ENCODE measurements at places on chromosomes 12 and 14.

- no peak for DNase-seq
Measured at GRCh38 chr14:92985521-92985920, 62.6 kb downstream of the CHGA start.

- DNase-seq, result no peak
Measured at GRCh38 chr12:59056966-59057365, 136.7 kb upstream of the LRIG3 start.

DNA sequence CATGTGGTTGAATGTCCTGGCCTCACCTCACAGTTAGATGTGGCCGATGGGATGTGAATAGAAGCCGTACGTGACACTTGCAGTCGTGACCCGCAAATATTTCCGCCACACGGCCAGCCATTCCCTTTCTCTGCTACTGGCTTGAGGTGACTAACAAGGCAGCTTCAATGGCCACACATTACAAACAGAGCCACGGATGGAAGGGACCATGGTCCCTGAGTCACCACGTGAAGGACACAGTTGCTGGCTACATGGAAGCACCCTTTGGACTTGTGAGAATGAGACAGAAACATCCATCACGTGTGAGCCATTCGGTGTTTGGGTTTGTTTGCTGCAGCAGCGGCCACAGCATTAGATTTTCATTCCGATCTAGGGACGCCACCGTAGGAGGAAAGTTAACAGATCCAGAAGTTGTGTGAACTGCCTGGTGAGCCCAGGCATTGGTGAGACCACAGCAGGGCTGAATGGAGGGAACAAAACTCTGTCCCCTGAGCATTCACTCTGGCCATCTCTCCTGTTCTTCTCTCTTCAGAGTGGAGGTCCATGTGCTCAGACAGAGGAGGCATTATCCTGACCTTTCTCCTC lies 33.5 kb upstream of the ADGRD1 start:
- no peak for DNase-seq

GRCh38 chr14:104094709-104095425 lies 9.4 kb downstream of the ASPG start:
- DNase-seq, result peak; percentile 54

DNA sequence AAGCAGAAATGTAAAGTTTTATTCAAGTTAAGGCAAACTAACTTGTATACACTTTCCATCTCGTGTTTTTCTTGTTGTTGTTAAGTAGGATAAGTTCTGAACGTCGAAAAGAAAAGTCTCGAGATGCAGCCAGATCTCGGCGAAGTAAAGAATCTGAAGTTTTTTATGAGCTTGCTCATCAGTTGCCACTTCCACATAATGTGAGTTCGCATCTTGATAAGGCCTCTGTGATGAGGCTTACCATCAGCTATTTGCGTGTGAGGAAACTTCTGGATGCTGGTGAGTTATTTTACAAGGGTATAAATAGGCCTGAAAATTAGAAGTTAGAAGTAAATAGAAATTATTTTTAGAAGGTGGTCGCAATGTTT lies 25.0 kb downstream of the HIF1A start:
- no peak for DNase-seq

DNA sequence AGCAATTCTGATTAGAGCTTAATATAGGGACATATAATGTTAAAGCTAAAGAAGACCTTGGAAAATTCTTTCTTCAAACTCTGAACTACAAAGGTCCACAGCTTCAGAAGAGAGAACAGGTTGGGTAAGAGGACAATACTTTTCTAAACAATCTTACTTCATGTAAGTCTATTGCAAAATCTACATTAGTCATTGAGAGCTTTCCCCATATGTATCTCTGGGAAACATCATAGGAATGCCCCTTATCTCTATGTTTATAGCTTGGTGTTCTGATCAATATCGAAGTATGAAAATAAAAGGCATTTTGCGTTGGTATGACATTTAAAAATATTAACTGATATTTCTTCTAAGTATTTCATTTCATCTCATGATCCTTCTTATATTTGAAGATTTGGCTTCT lies 962.6 kb downstream of the AACS start:
- DNase-seq, result no peak

DNA sequence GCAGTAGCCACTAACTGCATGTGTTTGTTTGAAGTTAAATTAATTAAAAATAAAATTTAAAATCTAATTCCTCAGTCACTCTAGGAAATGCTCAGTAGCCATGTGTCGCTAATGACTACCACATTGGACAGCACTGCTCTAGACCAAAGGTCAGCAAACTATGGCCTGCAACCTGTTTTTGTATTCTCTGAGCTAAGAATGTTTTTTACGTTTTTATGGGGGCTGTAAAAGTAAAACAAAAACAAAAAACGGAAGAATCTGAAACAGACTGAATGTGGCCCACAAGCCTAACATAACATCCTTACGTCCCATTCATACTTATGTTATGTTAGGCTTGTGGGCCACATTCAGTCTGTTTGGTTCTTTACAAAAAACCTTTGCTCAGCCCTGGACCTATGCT lies 57.8 kb downstream of the LIN52 start:
- DNase-seq, result no peak

GRCh38 chr12:54981796-54982195 lies 2.8 kb downstream of the TESPA1 start:
- DNase-seq, result peak; percentile 31

GRCh38 chr12:104608998-104609397 lies 152.2 kb downstream of the CHST11 start:
- no peak for DNase-seq

GRCh38 chr12:91833780-91834359 lies 311.8 kb downstream of the BTG1 start:
- DNase-seq, result no peak

- no peak for DNase-seq
Measured at GRCh38 chr12:117872546-117873169, 96.1 kb downstream of the KSR2 start.

- DNase-seq, result no peak
Measured at GRCh38 chr12:71981149-71981548, 42.5 kb downstream of the TPH2 start.

GRCh38 chr12:88182416-88182815 lies 40.3 kb downstream of the TMTC3 start:
- DNase-seq, result no peak

GRCh38 chr14:37591311-37591940 lies 3.6 kb downstream of the FOXA1 start:
- no peak for DNase-seq

GRCh38 chr12:109443794-109444193 lies 33.3 kb downstream of the KCTD10 start:
- no peak for DNase-seq

GRCh38 chr12:66963901-66964300 lies 285.0 kb upstream of the GRIP1 start:
- no peak for DNase-seq

DNA sequence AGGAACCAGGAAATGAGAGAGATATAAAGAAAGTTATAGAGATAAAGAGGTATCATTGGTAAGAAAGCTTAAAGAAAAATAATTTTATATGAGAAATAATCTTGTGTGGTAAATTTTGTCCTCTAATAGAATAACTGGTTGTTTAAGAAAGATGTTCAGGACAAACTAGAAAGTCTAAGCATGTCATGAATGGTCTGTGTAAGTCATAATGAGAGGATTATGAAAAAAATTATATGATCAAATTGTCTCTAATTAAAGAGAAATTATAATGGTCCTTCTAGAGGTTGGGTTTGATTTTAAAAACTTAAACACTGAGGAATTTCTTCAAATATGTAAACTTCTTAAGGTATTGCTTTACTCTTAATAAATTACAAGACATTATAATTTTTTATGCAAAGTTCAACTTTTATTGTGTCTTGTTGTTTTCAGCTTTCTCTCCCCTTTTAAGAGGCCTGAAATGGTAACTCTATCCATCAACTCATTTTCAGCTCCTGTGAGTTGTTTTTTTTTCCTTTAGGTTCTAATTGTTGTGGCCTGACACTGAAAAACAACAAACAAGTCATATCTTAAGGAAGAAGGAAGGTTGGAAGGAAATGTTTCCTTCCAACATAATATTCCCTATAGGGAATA lies 88.2 kb upstream of the CNOT2 start:
- no peak for DNase-seq

DNA sequence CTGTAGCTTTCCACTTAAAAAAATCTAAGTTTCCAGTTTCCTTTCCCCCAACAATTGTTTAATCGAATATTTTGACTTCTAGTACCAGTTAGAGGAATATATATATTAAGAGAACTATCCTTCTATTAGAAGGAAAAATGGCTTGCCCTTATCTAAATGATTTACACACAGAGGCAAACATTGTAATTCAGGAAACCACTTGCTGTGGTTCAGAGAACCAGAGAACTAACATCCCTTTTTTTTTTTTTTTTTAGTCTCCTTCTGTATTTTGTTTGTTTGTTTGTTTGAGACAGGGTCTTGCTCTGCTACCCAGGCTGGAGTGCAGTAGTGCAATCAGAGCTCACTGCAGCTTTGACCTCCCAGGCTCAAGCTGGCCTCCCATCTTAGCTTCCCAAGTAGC lies 746.6 kb downstream of the VRK1 start:
- DNase-seq, result no peak

GRCh38 chr12:113314121-113314529 lies 20.8 kb downstream of the SLC8B1 start:
- no peak for DNase-seq

DNA sequence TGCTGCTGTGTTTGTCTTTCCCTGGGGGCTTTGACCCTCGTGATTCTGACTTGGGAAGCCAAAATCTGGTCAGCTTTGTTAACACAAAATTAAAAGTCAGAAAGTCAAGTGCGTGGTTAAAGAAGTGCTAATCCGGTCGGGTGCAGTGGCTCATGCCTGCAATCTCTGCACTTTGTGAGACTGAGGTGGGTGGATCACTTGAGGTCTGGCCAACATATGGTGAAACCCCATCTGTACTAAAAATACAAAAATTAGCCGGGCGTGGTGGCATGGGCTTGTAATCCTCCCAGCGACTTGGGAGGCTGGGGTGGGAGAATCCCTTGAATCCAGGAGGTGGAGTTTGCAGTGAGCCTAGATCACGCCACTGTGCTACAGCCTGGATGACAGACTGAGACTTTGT lies 844.6 kb downstream of the VRK1 start:
- no peak for DNase-seq

- no peak for DNase-seq
Measured at GRCh38 chr12:16492820-16493797, 112.9 kb downstream of the LMO3 start.

DNA sequence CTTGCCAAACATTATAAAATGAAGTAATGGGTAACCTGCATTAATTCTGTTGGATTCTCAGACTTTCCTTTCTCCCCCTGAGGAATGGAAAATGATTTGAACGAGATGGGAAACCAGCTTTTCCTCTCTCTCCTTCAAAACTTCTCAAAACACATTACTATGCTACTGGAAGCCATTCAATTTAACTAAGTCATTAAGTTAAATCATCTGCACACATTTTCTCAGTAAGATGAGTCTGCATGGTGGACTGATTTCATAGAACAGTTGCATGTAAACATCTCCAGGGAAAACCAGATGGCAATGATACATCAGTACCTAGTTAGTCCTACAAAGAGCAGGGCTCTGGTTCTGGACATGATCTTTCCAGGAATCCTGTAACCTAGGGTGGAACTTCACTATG lies 59.9 kb downstream of the BMP4 start:
- no peak for DNase-seq

GRCh38 chr12:98374007-98374406 lies 141.4 kb upstream of the TMPO start:
- no peak for DNase-seq

DNA sequence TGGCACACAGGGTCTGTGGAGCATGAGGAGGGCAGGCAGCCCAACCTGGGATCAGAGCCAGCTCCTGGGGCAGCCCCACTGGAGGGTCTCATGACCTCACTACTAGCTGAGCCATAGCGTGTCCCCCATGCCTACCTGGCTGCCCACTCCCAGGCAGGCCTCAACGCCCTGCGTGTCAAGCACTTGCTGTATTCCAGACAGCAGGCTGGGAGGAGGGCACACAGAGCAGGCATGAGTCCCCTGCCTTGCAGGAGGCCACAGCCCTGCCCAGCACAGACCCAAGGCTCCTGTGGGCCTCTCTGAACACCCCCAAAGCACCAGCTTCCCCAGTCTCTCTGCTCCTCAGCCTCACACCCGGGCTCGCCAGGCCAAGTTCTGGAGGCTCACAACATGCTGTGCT lies 64.0 kb downstream of the IQSEC3 start:
- no peak for DNase-seq

- no peak for DNase-seq
Measured at GRCh38 chr14:72311516-72311915, 379.3 kb downstream of the RGS6 start.

GRCh38 chr12:95004610-95005009 lies 1.1 kb upstream of the NDUFA12 start:
- no peak for DNase-seq

- DNase-seq, result no peak
Measured at GRCh38 chr14:21543521-21543960, 17.4 kb upstream of the SALL2 start.

- no peak for DNase-seq
Measured at GRCh38 chr14:25122211-25122610, 72.3 kb upstream of the STXBP6 start.

DNA sequence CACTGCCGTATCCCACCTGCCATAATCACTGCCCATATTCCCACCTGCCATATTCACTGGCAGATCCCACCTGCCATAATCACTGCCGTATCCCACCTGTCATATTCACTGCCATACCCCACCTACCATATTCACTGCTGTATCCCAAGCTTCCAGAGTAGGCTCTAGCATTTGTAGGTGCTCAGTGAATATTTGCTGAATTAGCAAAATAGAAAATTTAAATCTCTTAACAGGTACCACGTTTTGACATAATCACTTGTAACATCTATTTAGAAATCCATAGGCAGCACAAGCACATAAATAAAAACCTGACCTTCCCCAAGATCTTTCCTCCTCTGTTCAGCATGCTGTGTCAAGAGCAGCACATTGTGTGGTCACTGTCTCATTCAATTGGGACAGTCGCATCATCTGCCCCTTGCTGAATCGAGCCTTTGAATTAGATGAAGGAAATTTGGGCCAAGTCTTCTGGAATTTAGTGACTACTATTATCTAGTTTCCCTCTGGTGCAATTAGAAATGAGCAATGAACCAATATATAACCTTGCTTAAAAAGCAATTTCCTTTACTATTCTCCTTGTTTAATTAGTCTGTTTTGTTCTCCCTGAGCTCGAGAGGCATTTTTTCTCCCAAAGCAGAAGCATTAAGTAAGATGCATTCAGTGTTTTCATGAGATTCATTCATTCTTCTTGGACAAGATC lies 144.9 kb upstream of the FGD4 start:
- no peak for DNase-seq

DNA sequence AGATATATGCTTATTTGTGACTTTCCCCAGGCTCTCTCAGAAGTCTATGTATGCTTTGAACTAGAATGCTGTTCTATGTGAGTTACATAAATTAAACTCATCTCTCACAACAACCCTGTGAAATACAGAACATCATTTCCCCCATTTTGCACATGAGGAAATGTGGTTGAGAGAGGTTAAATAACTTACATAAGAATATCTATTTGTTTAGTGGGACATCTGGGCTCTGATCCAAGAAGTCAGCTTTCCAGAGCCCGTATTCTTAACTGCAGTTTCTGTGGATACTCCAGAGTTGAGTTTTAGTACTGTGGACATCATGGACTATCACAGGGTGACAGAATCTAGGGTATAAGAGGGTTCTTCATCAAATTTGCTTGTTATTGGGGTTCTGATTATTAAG lies 242.5 kb upstream of the ARHGAP5 start:
- DNase-seq, result no peak
